ENCODE measurements at places on chromosomes 11 and 22.

DNA sequence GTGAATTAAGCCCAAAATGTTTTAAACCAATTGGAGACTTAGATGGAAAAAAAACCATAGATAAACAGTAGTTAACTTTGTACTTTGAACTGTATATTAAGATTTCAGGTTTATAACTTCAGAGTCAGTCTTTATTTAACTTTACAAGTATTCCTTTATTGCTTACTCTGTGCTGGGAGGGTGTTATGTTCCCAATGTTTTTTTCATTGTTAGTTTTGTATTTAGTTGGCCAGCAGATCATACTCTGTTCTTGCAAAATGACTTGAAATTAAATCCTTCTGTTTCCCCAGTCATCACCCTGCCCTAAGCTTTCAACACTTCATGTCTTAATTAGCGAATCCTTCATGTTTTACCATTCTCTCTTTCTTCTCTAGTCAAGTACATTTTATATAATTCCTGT lies 25.3 kb downstream of the SIK2 start:
- no peak for DNase-seq

- no peak for DNase-seq
Measured at GRCh38 chr11:11082646-11083045, 224.8 kb upstream of the ZBED5 start.

GRCh38 chr11:35366798-35367197 lies 52.6 kb downstream of the SLC1A2 start:
- DNase-seq: no peak

- no peak for DNase-seq
Measured at GRCh38 chr11:111406589-111406988, 27.5 kb upstream of the POU2AF1 start.

DNA sequence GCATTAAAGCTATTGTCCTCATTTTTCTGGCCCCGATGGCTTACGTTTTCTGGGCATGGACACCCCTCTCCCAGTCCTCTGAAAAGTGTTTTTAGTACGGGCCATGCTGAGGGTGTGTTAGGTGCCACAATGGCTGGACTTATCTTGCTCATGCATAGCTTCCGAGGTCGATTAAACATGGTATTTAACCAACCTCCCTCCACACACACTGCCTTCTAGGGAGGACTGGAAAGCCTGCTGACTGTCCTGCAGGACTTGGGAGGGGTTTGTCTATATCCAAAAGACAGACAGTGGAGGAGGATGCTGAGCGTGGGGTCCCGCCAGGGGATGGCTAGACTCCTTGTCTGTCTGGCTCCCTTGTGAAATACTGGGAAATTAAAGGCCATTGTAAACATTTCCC lies 95.3 kb downstream of the FBXO7 start:
- no peak for DNase-seq

GRCh38 chr22:44331881-44332714 lies 19.3 kb upstream of the SHISAL1 start:
- DNase-seq: no peak

GRCh38 chr11:66345316-66345649 lies 379 bp upstream of the BRMS1 start:
- DNase-seq: no peak

DNA sequence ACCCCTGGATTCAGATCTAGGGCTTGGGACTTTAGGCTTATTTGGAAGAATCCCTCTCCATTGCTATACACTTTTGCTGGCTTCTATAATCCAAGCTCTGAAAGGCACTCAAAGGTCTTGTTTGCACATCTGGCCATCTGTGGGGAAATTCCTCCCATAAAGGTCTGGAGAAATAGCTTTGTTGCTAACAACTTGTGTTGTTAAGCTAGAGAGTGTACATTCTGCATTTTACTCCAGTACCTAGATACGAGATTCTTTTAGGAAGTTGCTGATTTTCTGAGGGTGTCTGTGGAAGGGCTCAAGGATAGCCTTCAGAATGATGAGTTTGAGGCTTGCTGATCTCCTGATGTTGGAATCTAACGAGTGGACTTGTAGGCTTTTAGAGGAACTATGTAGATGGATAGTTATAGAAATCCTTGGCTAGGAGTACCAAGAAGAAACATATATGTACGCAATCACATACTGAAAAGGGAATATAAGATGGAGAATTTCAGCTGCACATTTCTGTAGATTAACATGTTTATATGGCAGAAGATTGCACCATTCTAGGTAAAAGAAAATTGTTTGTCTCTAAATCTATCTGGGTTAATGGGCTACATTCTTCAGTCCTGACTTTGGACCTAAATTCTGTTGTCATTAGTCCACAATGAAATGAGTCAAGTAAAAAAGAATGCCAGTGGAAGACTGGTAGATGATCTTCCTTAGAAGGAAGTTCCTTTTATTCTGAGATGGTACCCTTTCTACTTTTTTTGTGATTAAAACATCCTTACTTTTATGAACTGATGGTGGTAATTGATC lies 51.0 kb downstream of the UBASH3B start:
- DNase-seq: no peak

DNA sequence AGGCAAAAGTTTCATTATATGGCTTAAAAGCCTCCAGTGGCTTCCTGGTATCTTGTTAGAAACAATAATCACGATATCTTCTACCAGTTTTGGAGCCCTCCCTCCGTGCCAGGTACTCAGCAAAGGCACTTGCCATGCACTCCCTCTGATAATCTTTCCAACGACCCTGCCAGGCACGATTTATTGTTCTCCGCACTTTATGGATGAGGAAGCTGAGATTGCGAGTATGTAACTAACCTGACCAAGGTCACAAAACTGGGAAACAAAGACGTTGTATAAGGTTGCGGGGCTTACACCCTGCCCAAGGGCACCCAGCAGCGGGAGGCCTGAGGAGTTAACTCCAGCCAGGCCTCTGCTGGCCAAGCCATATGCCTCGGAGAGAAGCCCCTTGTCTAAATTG lies 218.1 kb downstream of the SNX19 start:
- DNase-seq: no peak

- DNase-seq: no peak
Measured at GRCh38 chr11:862081-862661, 19.5 kb downstream of the TSPAN4 start.

DNA sequence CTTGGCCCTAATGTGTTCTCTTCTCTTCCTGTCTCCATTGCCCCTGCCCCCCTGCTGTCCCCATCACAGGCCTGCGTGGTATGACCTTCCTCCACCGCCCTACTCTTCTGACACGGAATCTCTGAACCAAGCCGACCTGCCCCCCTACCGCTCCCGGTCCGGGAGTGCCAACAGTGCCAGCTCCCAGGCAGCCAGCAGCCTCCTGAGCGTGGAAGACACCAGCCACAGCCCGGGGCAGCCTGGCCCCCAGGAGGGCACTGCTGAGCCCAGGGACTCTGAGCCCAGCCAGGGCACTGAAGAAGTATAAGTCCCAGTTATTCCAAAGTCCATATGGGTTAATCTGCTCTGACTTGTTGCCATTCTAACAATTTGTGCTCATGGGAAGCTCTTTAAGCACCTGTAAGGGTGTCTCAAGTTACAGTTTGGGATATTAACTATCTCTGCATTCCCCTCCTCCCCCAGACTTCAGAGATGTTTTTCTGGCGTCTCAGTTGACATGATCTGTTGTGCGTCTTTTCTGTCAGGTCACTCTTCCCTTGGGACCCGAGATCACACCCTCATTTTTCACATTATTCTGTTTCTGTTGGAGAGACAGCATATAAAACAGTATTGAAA lies 60.0 kb downstream of the COMMD9 start:
- DNase-seq: no peak

DNA sequence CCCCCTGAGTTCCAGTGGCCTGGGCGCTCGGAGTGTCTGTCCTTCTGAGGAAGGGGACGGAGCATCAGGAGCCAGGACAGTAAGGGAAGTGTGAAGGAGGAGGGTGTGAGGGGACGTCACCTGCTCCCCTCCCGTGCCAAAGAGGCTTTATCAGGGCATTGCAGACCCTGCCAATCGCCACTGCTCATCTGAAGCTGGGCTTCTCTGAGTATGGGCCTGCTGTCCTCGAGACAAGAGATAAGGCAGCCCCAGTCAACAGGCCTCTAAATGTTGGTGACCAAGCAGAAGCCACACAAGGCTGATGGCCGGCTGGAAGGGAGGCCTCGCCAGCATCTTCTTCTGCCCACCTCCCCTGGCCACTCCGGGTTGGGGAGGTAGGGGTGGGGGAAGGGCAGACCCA lies 29.8 kb downstream of the LIF start:
- DNase-seq: no peak

DNA sequence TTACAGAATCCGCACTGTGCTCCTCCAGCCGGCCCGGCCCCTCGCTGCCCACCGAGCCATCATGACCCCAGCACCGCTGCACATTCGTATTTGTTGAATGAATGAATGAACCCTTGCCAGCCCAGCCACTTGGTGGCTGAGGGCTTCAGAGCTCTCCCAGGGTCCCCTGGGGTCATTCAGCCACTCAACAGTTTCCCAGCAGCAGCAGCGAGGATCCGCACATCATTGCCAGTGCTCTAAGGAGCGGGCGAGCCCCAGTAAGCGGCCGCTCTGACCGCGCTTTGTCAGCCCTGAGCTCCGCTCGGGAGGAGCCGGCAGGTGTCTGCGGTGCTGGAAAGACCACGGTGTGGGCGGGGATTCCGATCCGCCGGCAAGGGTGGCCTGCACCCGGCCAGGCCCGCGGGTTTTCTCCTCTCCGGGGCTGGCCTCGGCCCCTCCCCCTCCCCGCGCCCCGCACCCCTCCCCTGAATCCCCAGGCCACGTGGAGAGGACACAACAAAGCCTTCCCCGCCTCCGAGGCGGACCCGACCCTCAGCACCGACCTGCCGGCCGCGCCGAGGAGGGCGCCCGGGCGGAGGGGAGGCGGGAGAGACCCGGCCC lies 563 bp downstream of the BID start:
- peak; percentile 53 for DNase-seq

DNA sequence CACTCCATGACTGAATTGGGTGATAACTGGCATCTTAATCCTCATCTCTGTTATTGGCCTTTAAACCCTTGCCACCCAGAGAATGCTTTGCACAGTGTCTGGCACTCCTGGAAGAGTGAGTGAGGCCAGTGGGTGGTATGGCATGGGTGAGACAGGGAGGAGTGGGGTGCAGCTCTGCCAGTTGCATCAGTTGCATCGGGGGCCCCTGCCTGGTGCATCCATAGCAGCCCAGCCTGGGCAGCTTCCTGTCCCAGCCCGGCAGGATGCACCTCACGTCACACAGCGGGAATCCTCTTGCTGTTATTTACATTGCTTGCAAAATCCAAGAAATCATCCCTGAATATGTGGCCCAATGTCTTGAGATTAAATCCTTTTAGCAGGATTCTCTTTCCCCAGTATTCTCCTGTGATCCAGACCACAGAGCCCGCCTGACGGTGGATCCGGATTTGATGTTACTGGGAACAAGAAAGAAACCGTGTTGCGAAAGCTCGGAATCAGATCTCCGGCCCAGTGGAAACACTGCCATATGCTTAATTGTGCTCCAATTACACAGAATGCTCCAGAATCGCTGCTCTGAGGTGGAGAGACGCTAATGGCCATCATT lies 37.6 kb upstream of the MN1 start:
- no peak for DNase-seq

GRCh38 chr11:47716692-47717091 lies 1.5 kb upstream of the AGBL2 start:
- no peak for DNase-seq

DNA sequence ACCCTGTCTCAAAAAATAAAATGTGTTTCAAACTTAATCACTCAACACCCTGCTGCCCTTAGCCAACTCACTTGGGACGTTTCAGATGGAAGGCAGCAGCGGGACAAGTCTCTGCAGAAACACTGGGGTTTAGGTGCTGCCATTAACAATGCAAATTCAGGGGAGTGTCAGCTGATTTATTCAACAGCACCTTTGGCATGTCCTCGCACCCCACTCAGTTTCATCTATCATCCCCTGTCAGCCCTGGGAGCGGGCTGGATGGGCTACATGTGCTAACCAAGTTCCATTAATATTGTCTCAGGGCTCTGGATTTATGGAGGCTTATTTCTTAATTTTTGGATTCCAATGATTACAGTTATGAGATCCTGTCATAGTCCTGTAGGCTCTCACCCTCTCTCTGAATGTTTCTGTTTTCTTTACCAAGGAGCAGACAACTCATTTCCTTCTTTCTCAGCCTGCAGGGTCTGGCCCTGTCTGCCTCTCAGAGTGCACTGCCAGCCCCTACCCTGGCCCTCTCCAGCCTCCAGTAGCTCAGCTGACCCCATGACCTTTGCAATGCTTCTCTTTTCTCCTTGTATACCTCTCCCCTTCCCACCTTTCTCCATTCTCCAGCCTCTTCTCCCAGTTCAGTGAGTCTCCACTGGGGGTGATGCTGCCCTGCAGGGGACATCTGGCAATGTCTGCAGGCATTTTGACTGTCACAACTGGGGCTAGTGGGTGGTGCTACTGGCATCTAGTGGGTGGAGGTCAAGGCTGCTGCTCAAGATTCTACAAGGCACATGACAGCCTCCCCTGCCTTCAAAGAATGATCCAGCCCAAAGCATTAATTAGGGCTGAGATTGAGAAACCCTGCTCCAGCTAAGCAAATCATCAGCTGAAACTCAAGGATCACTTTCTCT lies 79.0 kb downstream of the APIP start:
- DNase-seq: no peak

DNA sequence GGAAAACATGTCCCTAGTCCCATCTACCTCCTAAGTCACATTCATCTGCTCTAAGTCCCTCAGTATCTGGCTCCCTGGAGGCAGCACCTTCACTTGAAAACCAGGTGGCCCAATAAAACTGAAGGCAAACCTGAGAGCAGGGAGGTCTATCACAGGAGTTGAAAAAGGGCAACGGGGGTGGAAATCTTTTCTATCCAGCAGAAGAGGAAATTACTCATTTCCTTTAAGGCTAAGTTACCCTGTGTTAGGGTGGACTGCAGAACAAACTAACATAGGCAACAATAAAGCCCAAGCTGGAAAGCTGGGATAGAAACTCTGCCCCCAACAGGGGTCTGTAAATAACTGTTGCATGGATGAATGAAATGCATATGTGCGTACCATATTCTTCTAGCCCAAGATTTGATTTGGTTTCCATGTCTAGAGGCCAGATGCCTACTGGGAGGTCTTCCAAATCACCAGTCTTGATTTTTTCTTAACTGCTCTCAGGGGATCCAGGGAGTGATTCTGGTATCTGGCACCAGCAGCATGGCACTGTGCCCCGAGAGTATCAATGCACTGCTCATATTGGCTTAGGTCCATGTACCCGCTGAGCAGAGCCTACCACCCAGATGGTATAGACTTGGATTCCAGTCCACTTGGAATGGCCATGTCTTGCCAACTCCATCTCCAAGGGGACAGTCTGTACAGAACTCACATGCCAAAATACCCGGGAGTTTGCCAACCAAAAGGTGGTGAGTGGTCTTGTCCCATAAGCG lies 350.0 kb upstream of the NCAM1 start:
- no peak for DNase-seq
